ENCODE measurements at places on chromosomes 11 and 22.

DNA sequence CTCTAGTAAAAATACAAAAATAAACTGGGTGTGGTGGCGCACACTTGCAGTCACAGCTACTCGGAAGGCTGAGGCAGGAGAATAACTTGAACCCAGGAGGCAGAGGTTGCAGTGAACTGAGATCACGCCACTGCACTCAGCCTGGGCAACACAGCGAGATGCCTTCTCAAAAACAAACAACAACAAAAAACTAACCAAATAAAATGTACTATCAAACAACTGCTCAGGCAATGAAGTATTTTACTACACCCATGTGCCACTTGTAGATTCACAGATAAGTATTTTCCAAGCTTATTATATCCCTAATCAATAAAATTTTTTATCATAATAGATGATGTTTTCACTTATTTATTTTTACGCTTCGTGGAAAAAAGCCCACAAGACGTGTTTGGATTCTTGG, 924 bp downstream of the C11orf65 start:
- no peak for DNase-seq

DNA sequence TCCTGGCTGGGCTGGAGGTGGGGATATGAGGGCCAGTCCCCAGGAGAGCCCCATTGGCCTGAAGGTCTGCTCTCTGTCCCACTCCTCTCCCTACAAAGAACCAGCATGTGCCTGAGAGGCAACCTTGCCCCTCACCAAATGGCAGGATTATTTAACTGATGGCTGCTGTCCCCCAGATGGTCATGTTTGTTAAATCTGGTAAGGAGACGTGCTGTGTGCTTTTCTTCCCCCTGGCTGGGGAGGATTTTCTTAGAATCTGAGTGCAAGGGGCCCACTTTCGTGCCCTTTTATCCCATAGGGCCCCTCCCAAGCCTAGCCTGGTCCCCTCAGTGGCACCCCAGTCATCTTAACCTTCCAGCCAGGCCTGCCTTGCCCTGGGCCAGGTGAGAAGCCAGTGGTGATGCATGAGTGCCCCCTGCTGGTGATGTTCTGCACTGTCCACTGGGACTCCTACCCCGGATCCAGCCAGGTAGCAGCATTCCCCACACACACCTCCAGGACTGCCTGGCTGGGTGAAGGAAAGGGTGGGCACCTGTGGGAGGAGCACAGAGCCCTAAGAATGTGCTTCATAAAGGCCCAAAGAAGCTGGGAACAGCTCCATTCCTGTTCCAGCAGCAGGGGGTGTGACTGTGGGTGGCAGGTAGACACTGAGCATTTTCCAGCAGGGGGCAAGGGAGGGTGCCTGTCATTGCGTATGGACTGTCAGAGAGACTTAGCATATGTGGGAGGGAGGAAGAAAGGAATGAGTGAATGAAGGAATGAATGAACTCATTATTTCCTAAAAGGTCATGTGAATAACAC, 28.9 kb downstream of the MFNG start:
- DNase-seq, result peak; percentile 53

DNA sequence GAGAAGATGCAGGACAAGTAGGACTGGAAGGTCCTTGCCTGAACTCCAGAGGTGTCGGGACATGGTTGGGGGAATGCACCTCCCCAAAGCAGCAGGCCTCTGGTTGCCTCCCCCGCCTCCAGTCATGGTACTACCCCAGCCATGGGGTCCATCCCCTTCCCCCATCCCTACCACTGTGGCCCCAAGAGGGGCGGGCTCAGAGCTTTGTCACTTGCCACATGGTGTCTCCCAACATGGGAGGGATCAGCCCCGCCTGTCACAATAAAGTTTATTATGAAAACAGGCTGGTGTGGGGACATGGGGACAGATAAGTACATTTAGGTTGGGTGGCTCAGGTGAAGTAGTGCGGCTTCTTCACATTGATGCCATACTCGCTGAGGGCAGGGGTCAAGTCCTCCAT, 1.4 kb downstream of the TAF10 start:
- DNase-seq, result no peak

- DNase-seq, result no peak
Observed at GRCh38 chr22:43978558-43978957, 23.3 kb downstream of the SAMM50 start.

GRCh38 chr11:96307776-96308140, 35.2 kb downstream of the MAML2 start:
- no peak for DNase-seq

DNA sequence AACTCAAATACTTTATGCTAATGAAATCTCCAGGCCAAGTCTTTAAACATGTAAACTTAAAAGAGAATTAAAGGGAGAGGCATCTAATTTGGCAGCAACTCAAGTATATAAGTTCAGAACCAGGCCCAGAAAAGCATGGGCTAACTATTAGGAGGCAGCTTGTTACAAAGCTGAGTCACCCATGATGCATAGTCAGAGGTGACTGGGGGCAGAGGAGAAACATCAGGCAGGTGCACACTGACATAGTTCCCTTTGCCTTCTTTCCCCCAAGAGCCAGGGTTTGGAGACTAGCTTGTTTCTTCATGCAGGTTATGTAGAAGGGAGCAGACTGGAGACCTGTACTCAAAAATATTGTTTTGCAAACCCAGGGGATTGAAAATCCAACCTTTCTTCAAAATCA, 619.0 kb downstream of the SOX6 start:
- DNase-seq, result no peak

All from right renal cortex interstitium (tissue), 3 donors.